Right lobe of liver (tissue), 6 donors: ENCODE measurements at places on chromosomes 6 and 20.

DNA sequence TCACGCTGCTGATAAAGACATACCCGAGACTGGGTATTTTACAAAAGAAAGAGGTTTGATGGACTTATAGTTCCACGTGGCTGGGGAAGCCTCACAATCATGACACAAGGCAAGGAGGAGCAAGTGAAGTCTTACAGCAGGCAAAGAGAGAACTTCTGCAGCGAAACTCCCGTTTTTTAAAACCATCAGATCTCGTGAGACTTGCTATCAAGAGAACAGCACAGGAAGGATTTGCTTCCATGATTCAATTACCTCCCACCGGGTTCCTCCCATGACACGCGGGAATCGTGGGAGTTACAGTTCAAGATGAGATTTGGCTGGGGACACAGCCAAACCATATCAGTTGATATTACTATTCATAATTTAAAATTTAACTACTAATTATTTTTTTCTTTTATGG is 157.3 kb upstream of the ATXN1 start:
- DNase-seq = no peak

DNA sequence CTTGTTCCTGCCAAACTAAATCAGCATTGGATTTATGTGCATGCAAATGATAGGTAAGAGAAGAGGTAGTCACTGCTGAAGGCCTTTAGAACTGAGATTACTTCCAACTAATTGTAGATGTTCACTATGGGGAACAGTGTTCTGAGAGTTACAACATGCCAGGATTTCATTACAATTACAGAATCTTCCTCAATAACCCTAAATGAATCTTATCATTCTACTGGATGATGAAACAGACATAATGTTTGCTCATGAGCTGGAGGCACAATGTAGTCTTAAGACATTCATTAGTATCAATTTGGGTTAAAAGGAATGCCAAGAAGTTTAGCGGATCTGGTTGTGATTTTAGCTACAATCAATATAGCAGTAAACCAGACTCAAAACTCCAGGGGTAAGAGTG is 248.9 kb upstream of the THEMIS start:
- DNase-seq = no peak

DNA sequence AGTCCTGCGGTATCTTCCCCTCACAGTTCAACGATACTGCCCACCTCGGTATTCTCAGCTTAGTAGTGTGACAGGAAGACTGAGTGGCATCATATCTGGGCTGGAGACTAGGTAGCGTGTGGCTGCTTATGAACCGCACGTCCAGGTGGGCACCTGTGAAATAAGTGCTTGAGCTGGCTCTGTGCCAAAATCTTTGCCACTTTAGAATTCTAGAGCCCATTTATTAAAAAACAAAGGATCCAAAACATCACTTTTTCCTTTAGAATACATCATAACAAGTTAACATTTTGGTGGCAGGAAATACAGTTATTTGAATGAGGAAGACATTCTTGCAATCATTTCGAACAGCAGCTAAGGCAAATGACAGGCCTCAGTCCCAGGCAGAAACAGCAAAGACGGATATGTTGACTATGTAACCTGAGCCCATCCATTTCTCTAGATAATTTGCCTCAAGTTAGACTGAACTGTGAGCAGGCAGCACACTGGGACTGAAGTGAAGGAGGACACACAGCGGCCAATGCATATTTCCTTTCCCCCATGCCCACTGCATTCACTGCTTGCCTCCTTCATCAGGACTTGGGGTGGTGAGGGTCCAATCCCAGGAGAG is 136.6 kb downstream of the GMDS start:
- no peak for DNase-seq

DNA sequence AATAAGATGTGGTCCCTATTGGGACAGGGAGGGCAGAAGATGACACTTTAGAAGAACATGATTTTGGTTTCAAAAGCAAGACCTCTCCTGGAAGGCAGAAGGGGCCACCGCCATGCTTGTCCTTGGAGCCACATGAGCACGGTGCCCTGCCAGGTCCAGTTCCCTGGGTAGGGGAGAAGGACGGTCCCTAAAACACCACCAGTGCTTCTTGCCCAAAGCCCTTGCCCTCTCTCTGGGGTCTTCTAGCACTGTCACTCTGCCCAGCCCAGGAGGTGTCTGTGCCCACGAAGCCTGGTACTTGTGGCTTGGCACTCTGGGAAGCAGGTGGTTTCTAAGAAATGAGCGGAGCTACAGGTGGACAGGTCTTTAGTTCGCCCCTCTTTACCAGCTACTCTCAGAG is 46.0 kb downstream of the PLCG1 start:
- DNase-seq = no peak

- DNase-seq = no peak
Observed at GRCh38 chr6:82525775-82526495, 162.3 kb downstream of the TPBG start.

- DNase-seq = no peak
Observed at GRCh38 chr6:32953775-32954174, 878 bp upstream of the HLA-DMA start.

DNA sequence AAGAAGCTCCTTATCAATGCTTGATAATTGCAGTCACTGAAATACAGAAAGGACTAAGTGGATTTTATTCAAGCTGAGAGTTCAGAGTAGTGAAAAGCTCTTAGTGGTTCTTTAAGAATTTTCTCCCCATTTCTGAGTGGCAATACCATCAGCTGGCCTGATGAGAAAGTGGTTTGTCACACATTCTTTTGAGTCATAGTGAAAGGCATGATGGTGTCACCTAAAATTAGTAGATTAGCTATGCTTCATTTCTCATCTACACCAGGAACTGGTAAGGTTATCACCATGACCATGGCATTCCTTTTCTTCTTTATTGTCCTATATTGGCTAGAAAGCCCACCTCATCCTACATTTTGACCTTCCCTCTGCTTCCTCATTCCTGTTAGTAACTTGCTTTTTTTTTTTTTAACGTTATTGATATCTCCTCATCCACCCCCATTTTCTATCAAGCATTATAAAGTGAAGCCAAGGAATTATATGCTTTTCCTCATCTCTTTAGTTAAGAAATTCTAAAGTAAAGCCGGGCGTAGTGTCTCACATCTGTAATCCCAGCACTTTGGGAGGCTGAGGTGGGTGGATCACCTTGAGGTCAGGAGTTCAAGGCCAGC is 67.4 kb upstream of the LOC128125822 start:
- no peak for DNase-seq

DNA sequence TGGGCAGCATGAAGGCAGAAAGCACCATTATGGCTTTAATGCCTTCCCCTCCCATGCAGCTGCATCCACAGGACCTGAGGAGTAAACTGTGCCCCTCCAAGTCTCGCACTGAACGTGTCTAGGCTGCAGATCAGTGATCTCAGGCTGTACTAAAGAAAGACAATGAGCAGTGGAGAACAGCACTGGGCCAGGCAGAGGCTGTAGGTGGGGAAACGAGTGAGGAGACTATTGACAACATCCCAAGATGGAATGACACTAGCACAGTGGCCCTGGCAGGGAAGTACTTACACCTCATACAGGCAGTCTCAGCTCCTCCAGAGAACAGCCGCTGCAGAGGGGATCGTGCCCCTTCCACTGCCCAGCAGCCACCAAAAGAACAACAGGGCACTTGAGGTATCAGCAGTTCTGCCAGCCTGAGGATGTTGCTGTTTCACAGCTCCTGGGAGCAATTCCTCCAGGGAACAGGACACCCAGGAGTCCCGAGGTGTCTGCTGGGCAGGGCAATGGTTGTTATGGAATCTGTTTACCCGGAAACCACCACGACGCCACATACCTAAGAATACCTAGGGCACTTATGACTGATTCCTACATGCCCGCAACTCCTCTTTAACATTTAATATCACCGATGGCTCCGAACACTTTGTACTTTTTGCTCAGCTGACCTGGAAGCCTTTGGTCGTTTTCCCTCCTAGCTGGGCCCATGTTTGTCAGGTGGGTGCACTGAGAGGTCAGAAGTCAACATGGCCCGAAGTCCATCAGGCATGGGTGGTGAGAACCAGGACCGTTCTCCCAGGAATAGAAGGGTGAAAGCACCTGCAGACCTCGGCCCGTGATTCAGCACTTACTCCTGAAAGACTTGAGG is 79.1 kb downstream of the SLC22A23 start:
- no peak for DNase-seq

- no peak for DNase-seq
Observed at GRCh38 chr6:38012573-38012972, 193.0 kb downstream of the ZFAND3 start.

GRCh38 chr6:31836474-31837368 is 9.2 kb downstream of the HSPA1B start:
- DNase-seq = no peak

DNA sequence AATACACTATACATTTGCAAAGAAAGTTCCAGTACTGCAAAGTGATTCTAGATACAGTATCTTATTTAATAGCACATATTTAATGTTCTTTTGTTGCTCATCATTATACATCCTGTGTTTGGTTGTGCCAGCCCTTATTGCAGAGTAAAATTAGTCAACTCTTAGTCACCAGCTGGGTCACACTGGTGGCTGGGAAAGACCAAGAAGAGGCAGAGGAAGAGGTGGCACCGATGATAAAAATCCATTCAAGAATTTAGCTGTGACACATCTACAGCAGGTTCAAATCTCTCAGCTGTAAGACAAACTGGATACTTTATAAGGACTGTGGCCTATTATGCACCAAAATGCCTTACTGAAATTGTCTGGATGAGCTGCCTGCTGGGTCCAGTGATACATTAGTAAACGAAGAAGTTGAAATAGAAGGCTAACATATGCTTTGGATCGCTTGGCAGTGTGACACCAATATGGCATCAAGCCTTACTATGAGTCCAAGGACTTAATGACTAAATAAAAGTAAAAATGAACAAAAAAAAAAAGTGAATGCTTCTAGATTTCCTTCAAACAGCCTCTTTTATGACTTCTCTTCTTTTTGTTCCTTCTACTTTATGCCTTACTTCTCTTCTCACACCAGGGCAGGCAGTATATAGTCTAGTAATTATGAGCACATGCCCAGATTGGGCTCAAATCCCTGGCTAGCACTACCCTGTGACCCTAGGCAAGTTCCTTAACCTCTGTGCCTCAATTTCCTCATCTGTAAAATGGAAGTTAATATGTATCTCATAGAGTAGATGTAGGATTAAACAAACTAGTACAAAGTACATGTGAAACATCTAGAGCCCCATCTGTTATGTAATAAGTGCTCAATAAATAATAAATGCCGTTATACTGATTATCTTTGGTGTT is 29.4 kb upstream of the RNF8 start:
- DNase-seq = no peak

DNA sequence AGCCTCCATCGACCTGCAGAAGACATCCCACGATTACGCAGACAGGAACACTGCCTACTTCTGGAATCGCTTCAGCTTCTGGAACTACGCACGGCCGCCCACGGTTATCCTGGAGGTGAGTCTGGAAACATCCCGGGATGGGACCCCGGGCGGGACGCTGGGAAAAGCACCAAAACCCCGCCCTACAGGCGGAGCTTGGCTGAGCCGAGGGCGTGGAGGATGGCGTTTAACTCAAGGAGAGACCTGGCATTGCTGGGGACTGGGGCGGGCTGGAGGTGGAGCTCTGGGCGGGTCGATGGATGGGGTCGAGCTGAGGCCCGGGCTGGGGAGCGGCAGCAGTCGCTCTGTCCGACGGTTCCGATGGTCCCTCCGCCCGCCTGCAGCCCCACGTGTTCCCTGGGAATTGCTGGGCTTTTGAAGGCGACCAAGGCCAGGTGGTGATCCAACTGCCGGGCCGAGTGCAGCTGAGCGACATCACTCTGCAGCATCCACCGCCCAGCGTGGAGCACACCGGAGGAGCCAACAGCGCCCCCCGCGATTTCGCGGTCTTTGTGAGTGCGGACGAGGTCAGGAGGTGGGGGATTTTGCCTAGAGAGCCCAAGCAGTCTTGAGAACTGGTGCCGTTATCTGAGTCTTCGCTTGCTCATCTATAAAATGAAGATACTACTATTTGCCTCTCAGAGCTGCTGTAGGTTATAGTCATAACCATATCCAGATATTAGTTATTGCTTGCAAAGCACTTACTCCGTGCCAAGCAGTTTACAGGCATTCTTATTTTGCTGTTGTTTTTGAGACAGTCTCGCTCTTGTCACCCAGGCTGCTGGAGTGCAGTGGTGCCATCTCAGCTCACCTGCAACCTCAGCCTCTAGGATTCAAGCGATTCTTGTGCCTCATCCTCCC is 3.8 kb downstream of the SPAG4 start:
- DNase-seq = peak; percentile 90

DNA sequence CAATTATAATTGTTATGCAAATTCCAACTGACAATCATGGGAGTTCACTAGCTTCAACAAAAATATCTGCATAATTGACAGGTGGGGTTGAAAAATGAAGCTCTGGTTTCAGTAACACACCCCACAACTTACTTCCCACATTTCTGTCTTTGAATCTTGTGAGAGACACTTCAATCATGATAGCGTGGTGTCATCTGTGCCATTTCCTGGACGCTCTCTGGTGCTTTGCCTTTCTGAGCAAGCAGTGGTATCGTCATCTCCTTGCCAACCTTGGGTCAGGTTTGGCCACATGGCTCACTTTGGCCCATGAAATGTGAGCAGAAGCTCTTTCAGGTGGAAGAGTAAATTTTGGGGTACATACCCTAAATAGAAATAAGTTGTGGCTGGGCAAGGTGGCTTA is 10.2 kb downstream of the BMP7 start:
- DNase-seq = no peak

GRCh38 chr6:56657354-56657753 is 14.7 kb upstream of the DST start:
- DNase-seq = no peak

- DNase-seq = no peak
Observed at GRCh38 chr6:41475164-41475563, 71.0 kb upstream of the FOXP4 start.

GRCh38 chr6:170444056-170444591 is 109.0 kb downstream of the PSMB1 start:
- no peak for DNase-seq

DNA sequence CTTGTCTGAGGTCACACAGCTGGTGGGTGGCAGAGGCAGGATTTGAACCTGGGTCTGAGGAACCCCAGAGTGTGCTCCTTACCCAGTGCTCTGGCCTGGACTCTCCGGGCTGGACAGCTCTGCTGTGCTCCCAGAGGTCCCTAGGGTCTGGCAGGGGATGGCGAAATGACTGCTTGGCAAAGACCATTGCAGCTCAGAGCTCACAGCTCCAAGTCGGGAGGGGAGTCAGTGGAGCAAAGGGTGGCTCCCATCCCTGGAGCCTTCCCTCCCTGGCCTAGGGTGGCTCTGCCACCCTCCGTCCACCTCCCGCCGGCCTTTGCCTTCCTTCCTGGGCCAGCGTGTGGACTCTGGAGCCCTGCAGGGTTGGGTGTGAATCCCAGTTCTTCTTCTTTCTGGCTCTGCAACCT is 17.5 kb downstream of the CEBPB start:
- peak; percentile 22 for DNase-seq

- no peak for DNase-seq
Observed at GRCh38 chr6:166411271-166411670, 28.5 kb upstream of the MPC1 start.
